NCI-H1694 (cell line): ENCODE measurements at places on chromosomes 7 and 10.

DNA sequence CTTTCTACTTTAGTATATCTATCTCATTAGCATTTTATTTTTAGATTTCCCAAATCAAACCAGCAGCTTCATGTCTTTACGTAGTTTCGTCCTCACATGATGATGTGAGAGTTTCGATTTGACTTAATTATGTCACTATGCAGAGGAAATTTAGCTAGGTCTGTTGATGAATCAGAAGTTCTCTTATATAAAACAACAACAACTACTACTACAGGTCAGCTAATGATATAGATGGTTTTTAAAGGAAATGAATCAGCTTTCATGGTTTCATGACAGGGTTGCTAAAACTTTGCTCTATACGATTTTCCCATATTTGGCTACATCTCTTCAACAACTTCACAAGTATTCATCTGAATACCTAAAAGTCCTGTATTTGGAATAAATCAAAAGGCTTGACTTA is 28.6 kb downstream of the JAZF1 start:
- DNase-seq: no peak

GRCh38 chr10:14276210-14276609 is 54.5 kb downstream of the FRMD4A start:
- no peak for DNase-seq

DNA sequence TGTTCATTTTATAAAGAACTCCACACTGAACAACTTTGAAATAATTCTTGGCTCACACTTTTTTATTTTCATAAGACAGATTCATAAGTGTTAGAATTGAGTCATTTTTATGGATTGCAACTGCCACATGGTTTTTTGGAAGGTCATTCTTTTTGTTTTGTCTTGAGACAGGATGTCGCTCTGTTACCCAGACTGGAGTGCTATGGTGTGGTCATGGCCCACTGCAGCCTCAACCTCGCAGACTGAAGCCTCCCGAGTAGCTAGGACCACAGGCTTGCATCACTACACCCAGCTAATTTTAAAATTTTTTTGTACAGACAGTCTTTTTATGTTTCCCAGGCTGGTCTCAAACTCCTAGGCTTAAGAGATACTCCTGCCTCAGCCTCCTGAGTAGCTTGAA is 20.3 kb downstream of the BMS1 start:
- DNase-seq: no peak

GRCh38 chr10:108757946-108758345 is 1165.4 kb downstream of the XPNPEP1 start:
- no peak for DNase-seq

- DNase-seq: no peak
Observed at GRCh38 chr7:143049362-143049761, 2.8 kb upstream of the OR6V1 start.

DNA sequence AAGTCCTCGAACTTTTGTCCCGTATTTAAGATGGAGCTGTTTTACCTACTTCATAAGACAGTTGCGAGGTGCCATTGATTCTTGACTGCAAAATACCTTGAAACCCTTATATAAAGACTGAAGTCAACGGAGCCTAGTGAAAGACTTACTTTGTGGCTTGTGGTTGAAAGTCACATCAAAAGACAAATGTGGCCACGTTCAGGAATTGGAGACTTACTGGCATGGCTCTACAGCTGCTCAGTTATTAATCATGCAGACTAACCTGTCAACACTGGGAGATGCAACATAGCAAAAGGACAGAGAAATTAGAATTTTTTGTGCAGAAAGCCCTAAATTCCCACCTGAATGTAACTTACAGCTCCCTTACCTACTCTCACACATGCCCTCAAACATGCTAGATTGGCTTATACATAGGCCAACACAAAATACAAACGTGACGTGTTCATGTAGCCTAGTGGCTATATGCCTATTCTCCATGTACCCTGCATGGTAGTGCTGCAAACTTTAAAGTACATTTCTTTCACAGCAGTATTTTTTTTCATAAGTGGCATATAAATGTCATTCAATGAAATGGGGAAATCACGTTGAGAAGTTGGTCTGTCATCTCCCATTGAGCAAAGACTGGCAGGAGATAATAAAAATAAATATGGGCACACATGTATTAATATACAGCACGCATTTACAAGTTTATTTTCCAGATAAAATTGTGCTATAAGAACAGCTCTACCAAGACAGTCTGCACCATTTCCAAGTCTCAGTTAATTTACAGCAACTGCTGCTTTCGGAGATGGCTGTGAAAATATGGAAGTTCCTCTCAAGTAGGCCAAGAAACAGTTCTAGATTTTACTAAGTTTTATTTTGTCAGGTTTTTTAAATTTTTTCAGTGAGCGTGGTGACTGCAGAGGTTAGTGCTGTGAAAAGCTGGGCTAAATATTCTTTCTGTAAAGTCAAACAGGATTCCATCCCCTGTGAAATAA is 170.4 kb upstream of the C7orf33 start:
- DNase-seq: no peak

GRCh38 chr7:99314504-99314903 is 11.2 kb upstream of the ARPC1A start:
- no peak for DNase-seq

- no peak for DNase-seq
Observed at GRCh38 chr10:14009371-14010100, 321.2 kb downstream of the FRMD4A start.

DNA sequence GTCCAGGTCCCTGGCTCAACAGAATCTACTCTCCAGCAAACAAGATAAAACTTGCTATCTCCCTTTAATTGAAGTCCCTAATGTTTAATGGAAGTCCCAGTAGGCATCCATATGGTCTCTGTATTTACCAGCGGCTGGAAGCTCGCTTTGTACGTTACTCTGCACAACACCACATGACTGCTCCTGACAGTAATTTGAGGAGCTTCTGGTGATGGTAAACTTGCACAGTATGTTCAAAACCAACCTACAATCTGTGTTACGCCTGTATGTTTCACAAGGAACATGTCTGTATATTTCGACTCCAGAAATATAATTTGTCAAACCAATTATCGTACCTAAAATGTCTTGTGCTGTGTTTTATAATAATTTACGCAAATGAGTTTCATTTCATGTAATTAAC is 4.4 kb upstream of the TECPR1 start:
- DNase-seq: peak; percentile 82

DNA sequence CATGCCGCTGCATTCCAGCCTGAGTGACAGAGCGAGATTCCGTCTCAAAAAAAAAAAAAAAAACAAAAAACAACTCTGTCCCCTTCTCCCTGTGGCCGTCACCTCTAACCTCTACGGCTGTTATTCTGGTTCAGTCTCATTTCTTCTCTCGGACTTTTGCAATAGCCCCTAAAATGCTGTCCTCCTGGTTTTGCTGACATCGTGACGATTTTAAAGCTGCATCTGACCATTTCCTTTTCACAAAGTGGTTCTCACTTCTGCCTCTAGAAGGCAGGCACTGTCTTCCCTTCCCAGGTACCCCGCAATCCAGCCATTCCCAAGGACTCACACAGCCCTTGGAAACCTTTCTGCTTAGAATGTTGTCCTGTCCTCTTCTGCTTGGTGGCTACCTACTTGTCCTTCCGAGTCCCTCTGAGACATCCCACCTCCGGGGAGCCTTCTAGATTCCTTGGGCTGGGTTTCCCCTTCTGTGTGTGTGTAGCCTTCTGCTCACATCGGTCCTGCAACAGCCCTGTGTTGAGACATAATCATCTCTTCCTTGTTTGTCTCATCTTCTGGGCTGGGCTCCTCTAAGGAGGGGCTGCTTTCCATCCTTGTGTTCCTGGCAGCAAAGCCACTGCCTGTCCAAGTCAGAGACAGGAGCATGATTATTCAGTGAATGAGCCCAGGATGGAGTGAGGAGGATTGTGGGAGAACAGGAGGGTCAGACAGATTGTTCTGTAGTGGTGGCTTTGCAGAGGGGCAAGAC is 83.1 kb downstream of the GRK5 start:
- DNase-seq: no peak

DNA sequence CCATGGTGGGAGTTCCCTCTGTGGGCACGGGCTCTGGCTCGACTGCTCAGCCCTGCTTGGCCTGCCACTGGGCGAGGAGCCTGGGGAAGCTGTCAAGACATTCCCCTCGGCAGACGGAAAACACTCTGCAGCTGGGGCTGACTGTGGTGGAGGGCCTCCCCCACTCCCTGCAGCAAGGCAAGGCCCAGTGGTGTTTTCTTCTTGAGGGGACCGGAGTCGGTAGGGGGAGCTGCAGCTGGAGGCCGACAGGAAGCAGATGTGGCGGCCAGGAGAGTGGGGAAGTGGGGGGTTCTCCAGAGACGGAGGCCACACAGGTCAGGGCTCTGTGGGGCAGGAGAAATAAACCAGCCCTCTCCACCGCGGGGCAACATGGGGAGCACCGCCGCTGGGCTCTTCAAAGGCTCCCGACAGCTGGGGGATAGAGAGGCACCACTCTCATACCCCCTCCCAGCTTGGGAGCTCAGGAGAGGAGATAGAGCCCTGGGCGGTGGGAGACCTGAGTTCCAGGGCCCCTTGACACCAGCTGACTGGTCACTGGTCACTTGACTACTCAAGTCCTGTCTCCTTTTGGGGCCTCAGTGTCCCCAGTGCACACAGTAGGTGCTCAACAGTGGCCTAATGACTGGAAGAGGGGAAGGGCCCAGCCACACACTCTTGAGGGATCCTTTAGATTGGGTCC is 43.4 kb downstream of the PPIF start:
- no peak for DNase-seq

GRCh38 chr10:52865213-52865612 is 92.6 kb upstream of the MBL2 start:
- no peak for DNase-seq

DNA sequence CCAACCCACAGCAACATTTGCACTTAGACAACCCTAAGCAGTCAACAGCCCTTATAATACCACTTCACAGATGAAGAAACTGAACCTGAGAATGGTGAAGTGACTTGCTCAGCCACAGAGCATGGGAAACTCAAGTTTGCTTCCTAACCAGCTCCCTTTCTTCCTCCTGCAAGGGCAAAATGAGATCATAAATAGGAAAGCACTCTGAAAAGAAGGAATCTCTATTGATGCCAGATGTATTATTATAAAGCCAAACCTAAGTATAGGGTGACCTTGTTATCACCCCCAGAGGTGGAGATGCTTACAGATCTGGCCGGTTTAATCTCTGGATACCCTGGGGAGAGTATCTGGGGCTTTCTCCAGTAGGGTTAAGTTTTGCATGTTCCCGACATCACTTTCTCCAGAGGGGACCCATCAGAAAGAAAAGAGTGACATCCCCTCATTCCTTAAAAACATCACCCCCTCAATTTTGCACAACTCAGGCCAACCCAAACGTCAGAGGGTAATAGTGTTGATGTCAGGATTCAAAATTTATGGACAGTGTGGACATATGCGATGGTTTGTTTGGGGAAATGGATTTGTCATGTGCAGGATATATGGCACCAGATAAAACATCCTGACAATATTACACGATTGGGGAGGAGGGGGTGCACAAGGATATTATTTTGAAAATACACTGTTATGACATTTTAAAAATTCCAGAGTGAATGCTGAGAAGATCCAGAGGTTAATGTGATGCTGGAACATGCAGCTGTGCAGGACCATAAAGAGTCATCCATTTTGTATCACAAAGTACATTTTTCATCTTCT is 24.0 kb upstream of the XPNPEP1 start:
- DNase-seq: no peak

GRCh38 chr7:26691406-26691805 is 173.0 kb downstream of the SKAP2 start:
- no peak for DNase-seq

- no peak for DNase-seq
Observed at GRCh38 chr7:25179325-25179724, 49.0 kb downstream of the NPVF start.

DNA sequence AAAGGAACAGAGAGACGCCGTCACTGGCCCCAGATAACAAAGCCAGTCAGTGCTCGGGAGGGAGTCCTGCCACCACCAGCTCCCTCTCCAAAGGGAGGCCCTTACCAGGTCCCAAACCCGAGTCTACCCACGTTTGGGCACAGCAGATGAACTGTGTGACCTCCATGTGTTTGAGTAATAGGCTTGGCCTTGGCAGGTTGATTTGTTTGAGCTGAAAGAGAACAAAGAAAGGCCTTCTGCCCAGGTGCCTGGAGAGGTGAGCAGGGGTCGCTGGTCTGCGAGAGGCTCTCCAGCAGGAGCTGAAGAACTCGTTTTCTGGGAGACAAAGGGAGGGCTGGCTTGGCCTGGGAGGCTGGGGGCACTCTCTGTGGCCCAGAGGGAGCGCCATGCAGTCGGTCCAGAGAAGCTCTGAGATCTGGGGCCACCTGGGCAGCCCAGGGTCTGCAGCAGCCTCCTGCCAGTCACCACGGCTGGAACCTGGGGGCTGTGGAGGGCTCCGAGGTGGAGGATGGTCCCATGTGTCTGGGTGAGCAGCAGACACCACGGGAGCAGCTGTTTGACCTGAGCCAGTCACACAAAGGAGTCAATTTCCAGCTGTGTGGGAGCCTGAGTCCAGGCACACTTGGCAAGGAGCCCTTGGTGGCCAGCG is 99.7 kb downstream of the PAXIP1 start:
- no peak for DNase-seq

GRCh38 chr10:11161096-11161495 is 143.4 kb downstream of the CELF2 start:
- DNase-seq: no peak

DNA sequence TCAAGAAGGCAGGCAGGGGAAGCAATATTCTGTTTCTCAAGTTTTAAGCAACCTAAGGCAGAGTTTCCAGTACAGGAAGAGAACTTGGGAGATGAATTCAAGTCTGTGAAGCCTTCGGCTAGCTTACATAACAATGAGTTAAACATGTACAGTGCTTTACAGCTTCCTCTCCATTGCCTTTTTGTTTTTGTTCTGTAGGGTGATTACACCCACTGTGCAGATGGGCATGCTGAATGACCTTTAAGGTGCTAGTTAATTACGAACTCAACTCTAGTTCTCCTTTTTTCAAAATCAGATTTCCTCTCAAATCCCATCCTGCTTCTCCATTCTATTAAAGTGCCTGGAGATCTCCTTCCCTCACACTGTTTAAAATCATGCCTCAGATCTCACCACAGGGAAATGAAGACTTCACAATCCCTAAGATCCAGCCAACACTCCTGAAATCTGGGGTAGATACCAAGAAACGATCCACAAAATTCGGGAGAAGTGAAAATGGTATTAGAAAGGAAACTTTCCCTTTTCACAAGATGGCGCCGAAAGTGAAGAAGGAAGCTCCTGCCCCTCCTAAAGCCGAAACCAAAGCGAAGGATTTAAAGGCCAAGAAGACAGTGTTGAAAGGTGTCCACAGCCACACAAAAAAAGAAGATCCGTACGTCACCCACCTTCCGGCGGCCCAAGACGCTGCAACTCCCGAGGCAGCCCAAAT is 16.8 kb upstream of the MSMB start:
- no peak for DNase-seq
